ENCODE measurements at places on chromosomes 3 and 15. TPM values are rescaled to one million over a fixed set of nuclear protein-coding genes. Genes with fewer than 3 reads are reported as not detected.

The SLC25A36 gene
- total RNA-seq = 36.7 TPM

The LINGO1 gene
- total RNA-seq = 2.2 TPM

The PLSCR2 gene
- 2.7 TPM for total RNA-seq

The SRP14 gene
- total RNA-seq = 153 TPM

The RTP3 gene
- not detected for total RNA-seq

The LCTL gene
- not detected for total RNA-seq

All from left colon (tissue), 2 donors.